ENCODE measurements at places on chromosomes 1 and 21. TPM values are rescaled to one million over a fixed set of nuclear protein-coding genes. Genes with fewer than 3 reads are reported as not detected.

Gene COL18A1
- total RNA-seq: 19.2 TPM

Gene KLHDC8A
- total RNA-seq: 46.7 TPM

DNA sequence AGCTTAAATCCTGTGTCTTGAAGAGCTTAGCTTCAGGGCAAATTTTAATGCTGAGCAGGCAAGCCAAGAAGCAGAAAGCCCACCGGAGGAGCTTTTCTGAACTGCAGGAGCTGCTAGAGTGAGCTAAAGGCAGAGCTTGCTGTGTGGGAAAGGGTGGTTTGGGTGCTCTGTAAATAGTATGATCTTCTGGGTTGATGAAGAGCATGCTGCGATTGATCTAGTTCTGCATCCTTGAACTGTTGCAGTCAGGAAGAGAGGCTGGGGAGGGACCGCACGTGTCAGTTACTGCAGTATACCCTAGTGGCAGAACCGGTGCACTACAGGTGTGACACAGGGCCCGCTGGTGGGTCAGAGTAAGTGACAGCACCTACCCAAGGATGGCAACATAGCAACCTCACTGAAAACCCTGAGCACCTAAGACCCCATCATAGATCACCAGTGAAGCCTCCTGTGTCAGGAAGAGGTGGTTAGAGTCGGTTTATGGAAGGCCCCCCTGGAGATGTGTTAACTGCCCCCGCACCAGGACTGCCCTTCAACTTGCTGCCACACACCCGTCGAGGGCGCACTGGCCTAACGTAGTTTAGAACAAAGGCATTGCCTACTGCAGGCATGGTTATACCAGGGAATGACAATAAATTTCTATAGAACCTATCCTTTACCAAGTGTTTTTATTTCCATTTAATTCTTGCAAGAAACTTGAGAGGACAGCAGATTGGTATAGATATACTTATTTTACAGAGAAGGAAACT, 146.0 kb upstream of the KIAA0040 start:
- peak; percentile 51 for DNase-seq

DNA sequence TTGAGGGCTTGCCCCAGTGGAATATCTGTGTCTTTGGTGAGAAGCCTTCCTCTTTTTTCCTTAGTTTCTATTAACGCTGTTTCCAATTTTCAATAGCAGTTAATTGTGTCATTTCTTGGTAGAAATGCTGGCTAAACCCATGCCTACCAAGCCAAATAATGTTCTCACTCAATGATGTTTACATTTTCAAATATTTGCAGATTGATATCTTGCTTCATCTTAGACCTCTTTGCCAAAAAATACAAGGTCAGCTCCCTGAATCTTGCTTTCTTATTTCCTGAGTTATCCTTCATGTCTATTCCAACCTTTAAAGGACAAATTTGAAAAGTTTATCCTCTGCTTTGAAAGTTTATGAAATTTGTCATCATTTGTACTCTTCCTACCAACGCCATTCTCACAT, 5.1 kb downstream of the KCNJ15 start:
- DNase-seq: no peak

DNA sequence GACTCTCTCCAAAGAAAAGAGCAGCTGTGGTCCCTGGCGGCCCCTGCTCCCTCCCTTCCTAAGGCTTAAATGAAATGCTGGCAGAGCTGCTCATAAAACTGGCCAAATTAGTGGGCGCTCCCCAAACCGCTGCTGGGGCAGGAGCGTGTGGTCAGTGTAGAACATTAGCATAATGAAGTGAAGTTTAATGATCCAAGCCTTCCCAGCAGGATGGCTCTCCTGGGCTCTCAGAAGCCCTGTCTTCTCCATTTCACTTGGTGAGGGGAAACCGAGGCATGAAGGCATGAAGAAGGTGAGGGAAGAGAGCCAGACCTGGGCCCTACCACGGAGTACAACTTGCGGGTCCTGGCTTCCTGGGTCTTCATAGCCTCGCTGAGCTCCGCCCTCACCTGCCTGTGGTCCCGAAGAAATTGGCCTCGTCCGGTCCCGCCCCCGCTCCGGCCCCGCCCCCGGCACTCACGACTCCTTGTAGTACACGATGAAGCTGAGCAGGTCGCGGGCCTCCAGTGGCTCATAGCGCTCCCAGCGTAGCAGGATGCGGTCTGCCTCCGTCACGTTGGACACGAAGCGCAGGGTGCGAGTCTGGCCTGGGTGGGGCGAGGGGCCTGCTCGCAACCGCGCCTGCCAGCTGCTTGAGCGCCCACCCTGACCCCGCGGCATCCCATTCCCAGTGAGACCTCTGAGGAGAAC, 10.3 kb downstream of the INSRR start:
- DNase-seq: no peak

Gene DNASE2B
- total RNA-seq: not detected

Gene SH3D21
- total RNA-seq: 5.4 TPM

- DNase-seq: no peak
Observed at GRCh38 chr1:53629101-53629691, 109.8 kb downstream of the GLIS1 start.

- DNase-seq: no peak
Observed at GRCh38 chr21:32388306-32388705, 4.5 kb downstream of the URB1 start.

Gene PRR9
- total RNA-seq: not detected

GRCh38 chr1:91637539-91637994, 136.9 kb downstream of the CDC7 start:
- peak; percentile 7 for DNase-seq

Gene LCE3D
- not detected for total RNA-seq

Gene KCNJ9
- 0.11 TPM for total RNA-seq

Gene OR2G6
- not detected for total RNA-seq

DNA sequence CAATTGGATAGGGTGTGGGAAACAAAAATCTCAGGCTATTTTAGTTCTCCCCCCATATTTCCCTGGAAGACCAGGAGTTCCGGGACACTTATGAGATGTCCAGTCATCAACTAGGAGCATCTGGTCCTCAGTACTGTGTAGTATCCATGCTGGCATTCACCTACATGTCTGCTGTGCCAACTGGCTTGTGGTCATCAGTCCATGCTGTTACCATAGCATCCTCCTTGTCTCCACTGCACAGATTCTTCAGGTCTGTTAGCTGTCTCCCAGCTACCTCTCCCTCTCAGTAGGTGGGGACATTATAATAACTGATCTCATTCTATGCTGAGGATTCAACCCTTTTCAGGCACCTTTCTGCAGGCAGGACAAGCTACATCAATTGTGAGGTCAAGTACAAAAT, 302.9 kb downstream of the BARHL2 start:
- DNase-seq: no peak

Gene SH2D1B
- total RNA-seq: not detected

DNA sequence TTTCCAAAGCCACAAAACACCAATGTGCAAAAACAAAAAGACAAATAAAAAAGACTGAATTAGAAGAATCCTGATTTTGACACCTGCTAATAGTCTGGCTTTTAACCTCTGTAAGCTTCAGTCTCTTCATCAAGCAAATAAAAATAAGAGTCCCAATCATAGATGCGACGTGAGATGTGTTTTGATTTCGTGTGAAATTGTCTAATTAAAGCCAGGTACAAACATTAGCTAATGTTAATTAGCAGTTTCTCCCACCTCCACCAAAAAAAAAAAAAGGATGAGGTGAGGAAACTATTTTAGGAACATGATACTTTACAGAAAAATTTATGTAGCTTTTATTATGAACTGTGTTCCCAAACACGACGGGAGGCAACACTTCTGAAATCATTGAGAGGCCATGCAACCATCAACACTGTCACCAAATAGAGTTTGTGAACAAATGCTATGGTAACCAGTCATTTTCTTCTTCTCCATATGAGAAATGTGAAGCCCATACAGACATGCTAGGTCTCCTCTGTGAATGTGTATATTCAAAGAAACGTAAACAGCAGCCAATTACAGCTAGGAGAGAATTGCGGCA, 6.7 kb upstream of the EVI5 start:
- no peak for DNase-seq

- no peak for DNase-seq
Observed at GRCh38 chr1:91784191-91784590, 101.8 kb downstream of the TGFBR3 start.
